Right lobe of liver (tissue), 6 donors: ENCODE measurements at places on chromosomes 5 and 9.
A peak's percentile ranks its signal among the peaks of the same experiment; 100 is the strongest.

GRCh38 chr5:14417276-14417730 lies 164.3 kb upstream of the OTULINL start:
- no peak for DNase-seq

- no peak for DNase-seq
Observed at GRCh38 chr5:19258686-19259085, 729.3 kb downstream of the CDH18 start.

DNA sequence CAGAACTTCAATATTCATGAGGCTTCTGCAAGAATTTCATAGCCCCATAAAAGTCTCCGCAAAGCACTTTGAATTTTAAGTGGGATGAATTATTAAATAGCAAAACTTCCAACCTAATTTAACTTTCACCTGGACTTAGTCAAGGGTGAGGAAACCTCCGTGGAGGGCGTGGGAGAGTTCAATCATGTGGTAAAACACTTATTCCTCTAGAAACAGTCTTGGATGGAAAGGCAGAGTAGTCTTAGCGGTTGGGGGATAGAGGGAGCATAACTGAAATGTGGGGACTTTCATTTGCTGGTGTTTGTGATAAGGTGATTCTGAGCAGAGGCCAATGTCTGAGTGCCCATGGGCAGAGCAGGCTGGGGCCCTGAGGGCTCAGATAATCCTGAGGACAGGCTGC lies 241.9 kb downstream of the IRX1 start:
- no peak for DNase-seq

- peak; percentile 61 for DNase-seq
Observed at GRCh38 chr9:36728651-36729520, 156.2 kb downstream of the MELK start.

DNA sequence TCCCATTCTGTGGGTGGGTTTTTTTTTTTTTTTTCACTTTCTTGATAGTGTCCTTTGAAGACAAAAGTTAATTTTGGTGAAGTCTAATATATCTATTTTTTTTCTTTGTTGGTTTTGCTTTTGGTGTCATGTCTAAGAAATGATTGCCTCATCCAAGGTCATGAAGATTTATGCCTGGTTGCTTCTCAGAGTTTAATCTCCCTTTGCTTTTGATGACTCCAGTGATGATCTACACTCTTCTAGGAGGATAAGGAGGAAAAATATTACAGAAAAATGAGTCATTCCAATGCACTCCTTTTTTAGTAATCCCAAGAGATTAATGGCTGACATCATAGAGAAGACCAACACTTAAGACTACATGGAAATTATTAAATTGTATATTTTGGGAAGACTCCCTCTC lies 79.7 kb upstream of the ICE1 start:
- DNase-seq = no peak

GRCh38 chr9:130040984-130041647 lies 1.9 kb downstream of the FNBP1 start:
- DNase-seq = no peak

DNA sequence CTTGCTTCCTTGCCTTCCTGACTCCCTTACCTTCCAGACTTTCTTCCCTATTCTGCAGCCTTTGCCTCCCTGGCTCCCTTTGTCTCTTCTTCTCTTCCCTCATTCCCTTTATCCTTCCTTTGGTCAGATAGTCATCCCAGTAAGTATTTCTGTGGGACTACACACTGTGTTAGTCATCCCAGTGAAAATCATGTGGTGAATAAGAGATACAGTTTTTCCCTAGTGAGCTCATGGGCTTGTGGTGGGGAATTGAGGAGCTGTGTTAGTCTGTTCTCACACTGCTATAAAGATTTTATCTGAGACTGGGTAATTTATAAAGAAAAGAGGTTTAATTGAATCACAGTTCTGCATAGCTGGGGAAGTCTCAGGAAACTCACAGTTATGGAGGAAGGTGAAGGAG lies 109.8 kb upstream of the EDIL3 start:
- DNase-seq = no peak

GRCh38 chr9:98787766-98788335 lies 8.5 kb downstream of the ANKS6 start:
- no peak for DNase-seq

- DNase-seq = no peak
Observed at GRCh38 chr9:77839459-77840140, 191.5 kb upstream of the GNA14 start.

DNA sequence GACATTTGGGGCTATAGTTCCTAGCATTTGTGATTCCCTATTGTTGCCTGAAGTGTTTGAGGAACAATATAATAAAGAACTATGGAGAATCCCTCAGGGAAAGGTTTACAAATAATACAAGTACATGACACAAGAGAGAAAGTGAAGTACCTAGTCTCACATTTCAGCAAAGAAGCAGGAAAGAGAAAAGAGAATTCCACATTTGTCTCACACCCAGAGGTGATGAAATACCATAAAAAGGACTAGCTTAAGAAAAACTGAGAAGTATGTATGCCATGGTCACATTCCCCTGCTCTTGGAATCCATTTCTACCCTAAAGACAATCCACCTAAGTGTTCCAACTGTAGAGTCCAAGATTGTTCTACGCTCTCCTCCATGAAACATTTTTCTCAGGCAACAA lies 79.0 kb upstream of the TARS1 start:
- DNase-seq = no peak

- no peak for DNase-seq
Observed at GRCh38 chr5:17196697-17197096, 20.7 kb upstream of the BASP1 start.

DNA sequence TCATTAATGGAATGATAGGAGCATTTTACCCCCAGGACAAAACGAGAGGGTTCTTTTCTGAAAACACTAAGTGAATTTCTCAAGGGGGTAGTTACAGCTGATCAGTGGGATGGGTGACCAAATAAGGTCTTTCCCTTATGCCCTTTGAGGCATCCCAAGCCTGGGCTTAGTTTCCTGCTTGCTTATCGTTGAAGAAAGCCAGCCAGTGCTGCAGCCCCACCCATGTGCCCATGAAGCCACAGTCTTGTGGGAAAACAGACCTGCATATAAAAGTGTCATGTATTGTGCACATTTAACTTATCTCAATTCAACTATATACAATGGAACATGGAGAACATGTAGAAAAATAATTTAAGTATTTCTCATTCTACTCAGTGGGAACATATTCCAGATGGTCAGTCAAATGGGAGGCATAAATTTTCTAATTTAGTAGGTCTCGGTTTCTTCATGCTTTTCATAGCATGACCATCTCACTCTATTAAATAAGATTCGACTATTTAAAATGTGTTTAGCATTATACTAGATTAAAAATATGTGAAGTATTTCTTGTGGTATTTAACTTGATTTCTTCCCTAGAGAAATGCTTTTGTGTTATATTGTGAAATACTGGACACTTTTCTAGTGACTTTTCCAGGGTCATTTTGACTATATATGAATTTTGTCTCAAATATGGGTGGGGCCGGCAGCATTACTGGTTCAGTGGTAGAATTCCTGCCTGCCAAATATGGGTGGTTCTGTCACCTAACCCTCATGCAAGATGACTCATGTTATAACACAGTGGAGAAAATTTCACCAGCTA lies 189.7 kb upstream of the SGCD start:
- no peak for DNase-seq

- DNase-seq = no peak
Observed at GRCh38 chr9:18575686-18576085, 101.7 kb downstream of the ADAMTSL1 start.

- DNase-seq = peak; percentile 71
Observed at GRCh38 chr9:107422189-107423185, 67.1 kb downstream of the KLF4 start.

DNA sequence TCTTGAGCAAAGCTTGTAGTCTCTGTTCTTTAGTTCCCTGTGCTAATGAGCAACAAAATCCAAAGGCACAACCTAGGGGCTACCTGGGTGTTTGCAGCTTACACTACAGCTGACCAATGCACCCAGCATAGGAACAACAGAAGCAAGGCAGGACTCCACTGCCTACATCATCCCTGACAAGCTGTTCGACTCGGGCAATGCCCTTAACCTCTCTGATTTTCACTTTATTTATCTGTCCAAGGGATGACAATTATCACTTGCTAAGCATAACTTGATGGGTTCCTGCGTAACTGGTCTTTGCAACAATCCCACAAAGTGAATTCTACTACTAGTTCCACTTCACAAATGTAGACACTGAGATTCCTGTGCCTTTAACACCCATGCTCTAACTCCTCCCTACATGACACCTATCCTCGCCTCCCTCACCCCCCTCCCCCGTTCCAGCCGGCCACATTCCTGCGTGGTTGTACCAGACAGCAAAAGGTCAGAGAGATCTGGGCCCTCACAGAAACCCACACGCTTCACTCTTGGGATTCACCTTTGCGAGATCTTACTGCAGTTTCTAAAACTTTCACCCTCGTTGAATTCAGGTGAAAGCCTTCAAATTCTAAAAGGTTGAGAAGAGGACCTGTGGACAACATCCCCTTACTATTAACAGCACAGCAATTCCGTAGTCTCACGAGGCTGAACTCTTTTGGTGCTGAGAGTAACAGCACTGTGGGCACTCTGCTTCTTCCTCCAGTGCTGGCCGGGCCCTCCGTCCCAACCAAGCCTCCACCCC lies 995 bp downstream of the IPPK start:
- no peak for DNase-seq

GRCh38 chr5:149617760-149618306 lies 36.5 kb downstream of the ARHGEF37 start:
- no peak for DNase-seq

DNA sequence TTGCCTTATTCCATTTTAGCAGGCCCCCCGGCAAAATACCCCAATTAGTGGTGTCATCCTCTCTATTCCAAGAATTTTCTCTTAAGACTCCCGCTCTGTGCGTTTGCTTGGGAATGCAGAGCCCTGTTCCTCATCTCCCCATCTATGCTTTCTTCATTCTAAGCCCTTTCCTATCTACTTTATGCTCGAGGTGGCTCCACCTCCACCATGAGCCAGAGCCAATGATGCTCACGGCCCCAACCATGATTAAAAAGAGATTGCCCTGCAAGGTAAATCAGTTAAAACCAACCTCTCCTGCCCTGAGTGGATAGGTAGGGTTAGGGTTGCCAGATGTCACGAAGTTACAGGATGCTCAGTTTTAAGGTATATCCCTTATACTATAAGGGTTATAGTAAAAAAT lies 677 bp upstream of the TXNDC15 start:
- DNase-seq = no peak

- DNase-seq = no peak
Observed at GRCh38 chr5:167821151-167821550, 470.3 kb upstream of the WWC1 start.

DNA sequence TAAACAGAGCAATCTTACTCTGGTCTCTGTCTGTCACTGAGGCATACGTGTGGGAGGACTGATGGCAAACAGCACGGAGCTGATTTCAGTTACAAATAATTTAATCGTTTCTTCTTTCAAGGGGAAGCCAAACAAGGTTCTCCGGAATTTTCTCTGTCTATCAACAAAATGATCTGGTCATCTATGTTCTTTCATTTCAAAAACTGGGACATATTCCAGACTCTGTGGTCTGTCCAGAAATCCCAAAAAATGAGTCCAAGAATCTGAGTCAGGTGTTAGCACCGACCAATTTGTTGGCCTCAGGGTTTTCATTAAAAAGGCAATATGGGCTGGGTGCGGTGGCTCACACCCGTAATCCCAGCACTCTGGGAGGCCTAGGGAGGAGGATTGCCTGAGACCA lies 69.9 kb upstream of the ZNF608 start:
- no peak for DNase-seq

GRCh38 chr5:34998058-34998789 lies 49.5 kb downstream of the AGXT2 start:
- no peak for DNase-seq

DNA sequence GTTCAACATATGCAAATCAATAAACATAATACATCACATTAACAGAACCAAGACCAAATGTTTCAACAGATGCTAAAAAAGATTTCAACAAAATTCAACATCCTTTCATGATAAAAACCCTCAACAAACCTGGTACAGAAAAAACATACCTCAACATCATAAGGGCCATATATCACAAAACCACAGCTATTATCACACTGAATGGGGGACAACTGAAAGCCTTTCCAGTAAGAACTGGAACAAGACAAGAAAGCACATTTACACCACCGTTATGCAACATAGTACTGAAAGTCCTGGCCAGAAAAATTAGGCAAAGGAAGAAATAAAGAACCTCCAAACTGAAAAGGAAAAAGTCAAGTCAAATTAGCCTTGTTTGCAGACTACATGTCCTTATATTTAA lies 93.6 kb downstream of the DTWD2 start:
- no peak for DNase-seq

- DNase-seq = no peak
Observed at GRCh38 chr5:88691945-88692868, 190.8 kb downstream of the MEF2C start.

GRCh38 chr5:82244854-82245635 lies 33.1 kb downstream of the RPS23 start:
- no peak for DNase-seq

DNA sequence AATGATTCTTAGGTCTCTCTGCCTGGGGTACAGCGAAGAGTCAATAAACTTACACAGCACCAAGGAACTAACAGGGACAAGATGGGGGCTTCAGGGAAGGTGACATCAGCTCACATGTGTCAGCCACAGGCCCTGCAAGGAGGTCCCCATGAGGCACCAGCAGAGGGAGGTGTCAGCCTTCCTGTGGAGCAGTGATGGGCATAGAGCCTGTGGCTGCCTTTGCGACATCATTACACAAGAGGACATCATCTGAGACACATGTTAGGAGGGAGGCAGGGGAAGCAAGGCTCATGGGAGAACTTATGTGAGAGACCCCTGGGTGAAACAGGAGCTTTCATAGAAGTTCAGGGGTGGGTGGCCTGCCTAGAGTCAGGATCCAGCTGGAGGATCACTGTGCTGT lies 389.6 kb downstream of the SEMA5A start:
- DNase-seq = no peak

DNA sequence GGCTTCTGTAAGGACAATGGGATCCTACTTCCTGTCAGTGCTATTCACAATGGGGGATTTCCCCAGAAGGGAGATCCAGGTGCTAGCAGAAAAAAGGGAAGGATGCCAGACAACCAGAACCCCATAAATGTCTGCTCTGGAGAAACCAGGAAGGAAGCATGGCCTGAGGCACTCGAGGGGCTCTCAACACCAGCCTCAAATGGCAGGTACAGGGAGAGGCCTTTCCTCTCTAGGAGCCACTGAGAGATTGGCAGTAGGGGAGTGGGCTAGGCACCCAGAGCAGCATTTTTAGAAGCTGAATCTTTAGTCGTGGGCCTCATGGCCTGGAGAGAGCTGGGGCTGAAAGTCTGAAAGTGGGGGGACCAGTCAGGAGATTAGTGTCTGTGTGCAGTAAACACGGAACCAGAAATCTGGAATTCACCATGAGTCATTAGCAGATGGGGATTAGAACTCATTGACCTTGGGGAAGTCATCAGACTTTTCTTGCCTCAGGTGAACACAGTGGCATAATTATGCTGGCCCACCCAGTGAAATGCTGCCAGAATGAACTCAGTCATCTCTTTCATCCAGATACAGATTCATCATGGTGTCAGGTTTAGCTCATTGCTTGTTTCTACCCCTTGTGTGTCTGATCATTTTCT lies 28.3 kb downstream of the ARHGEF28 start:
- DNase-seq = no peak
